ENCODE measurements at places on chromosomes 5 and 9. TPM values are rescaled to one million over a fixed set of nuclear protein-coding genes. Genes with fewer than 3 reads are reported as not detected.

- DNase-seq, result peak; percentile 5
These were observed 458.9 kb upstream of the C9orf72 start for GRCh38 chr9:28032268-28032590.

CSF1R gene
- 1.6 TPM for total RNA-seq

F2R gene
- total RNA-seq, result 17.3 TPM

- no peak for DNase-seq
These were observed 815 bp upstream of the URM1 start for GRCh38 chr9:128370367-128370751.

DNA sequence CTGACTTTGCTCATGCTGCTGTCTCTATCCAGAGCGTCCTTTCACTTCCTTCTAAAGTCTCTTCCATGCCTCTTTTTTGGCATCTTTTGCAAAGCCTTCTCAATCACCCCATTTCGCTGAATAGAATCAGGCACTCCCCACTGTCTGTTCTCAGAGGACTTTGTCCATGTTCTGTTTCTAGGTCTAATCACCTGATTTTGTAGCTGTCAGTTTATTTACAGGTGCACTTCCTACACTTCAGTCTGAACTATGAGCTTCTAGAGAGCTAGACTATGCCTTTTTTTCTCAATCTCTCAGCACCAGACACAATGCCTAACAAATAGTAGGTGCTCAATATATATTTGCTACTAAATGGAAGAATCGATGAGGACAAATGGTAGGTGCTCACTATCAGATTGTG, 29.9 kb downstream of the TLR4 start:
- no peak for DNase-seq

PCDHGA6 gene
- 0.44 TPM for total RNA-seq

GRCh38 chr9:109274884-109275730, 45.8 kb downstream of the EPB41L4B start:
- DNase-seq, result no peak

DNA sequence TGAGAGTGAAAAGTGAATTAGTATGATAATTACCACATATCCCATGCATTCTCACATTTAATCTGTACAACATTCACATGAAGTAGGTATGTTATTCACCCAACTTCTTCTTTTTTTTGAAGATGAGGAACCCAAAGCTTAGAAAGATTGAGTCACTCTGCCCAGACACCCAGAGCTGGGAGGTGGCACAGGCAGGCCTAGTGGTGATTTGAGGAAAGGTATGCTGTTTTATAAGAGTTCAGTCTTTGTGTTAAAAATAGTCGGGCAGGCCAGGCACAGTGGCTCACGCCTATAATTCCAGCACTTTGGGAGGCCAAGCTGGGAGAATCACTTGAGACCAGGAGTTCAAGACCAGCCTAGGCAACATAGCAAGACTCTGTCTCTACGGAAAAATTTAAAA, 285.3 kb downstream of the NR3C1 start:
- no peak for DNase-seq

DNA sequence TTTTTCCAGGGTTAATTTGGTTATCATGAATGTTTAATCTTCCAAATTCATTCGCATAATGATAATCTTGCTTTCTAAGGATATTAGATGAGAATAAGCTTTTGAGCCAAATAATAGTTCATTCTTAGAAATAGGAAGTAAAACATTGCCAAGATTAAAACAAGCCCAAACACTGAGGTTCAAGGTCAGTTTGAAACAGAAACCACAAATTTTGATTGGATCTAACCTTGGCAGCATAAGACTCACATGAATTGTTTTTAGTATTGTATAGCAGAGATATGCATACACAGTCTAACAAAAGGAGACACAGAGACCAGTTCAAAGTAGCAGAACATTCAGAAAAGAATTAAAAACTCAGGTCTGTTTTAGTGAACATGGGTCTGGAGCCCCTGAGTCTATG, 43.4 kb upstream of the VCAN start:
- no peak for DNase-seq

DNA sequence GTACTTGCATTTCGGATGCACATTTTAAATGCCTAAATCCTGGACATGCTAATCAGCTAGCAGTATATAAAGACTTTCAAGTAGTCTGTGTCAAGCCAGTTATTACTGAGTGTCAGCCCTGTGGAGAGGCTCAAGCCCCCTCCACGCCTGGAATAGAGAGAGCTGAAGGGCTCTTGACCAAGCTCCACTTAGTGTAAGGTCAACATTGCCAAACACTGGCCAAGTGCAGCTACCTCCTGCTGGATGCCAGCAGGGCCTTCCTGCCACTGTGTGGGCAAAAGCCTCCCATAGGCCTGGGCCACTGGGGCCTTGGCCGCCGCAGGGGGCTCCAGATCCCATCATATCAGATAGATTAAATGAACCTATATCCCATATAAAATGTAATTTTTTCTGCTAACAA, 239.4 kb upstream of the PANK3 start:
- DNase-seq, result no peak

PRDM9 gene
- not detected for total RNA-seq

DNA sequence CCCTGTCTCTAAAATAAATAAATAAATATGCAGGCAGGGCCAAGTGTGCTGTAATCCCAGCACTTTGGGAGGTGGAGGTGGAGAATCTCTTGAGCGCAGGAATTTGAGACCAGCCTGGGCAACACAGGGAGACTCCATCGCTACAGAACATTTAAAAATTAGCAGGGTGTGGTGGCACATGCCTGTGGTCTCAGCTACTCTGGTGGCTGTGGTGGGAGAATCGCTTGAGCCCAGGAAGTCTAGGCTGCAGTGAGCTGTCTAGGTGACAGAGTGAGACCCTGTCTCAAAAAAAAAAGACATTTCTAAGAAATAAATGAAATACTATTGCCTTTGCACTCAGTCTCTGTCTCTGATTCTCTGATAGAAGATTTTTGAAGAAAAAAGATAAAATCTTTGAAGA, 1.2 kb upstream of the PCDHGA10 start:
- DNase-seq, result no peak

MZB1 gene
- not detected for total RNA-seq

PTGR1 gene
- total RNA-seq, result 27.8 TPM

DNA sequence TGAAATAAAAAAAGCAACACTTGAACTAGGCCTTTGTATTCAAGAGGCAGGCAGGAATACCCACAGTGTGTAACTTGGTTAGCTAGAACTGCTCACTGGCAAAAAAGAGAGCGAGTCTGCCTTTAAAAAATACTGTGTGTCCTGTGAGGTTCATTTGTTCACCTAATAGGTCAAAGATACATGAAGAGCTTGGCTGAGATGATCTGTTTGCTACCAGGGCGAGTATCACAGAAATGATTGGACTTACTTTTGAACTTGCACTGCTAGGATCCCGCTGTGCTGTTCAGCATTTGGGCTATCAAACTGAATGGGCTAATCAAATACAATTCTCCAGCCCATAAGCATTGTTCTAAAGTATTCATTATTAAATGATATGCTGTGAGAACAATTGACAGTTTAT, 229.1 kb downstream of the NFIB start:
- no peak for DNase-seq

ZNF622 gene
- total RNA-seq, result 34.0 TPM

CSF2 gene
- total RNA-seq, result not detected

GRCh38 chr5:59474324-59474723, 419.2 kb downstream of the PDE4D start:
- no peak for DNase-seq

- peak; percentile 17 for DNase-seq
These were observed 93.3 kb upstream of the SLC44A1 start for GRCh38 chr9:105150991-105151685.

PLPP7 gene
- total RNA-seq, result not detected

FST gene
- 6.2 TPM for total RNA-seq

DNA sequence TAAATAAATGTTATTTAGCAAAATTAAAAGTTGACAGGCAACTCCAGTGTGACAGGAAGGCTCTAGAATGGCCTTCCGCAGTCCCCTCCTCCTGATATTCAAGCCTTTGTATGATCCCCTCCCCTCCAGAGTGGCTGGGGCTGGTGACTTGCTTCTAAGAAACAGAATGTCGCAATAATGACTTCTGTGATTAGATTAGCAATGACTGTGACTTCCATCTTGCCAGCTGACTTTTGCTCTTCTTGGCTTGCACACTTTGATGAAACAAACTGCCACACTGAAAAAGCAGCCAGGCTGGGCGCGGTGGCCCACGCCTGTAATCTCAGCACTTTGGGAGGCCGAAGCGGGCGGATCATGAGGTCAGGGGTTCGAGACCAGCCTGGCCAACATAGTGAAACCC, 106.5 kb upstream of the LARP1 start:
- DNase-seq, result no peak

- DNase-seq, result no peak
These were observed 98.2 kb upstream of the SLCO6A1 start for GRCh38 chr5:102596951-102597350.

- peak; percentile 25 for DNase-seq
These were observed 25.9 kb upstream of the PTAR1 start for GRCh38 chr9:69785757-69786156.

All from MCF 10A (cell line).